ENCODE measurements at places on chromosomes 3 and 15.

GRCh38 chr3:135853981-135854380 is 111.5 kb upstream of the PPP2R3A start:
- DNase-seq, result no peak

DNA sequence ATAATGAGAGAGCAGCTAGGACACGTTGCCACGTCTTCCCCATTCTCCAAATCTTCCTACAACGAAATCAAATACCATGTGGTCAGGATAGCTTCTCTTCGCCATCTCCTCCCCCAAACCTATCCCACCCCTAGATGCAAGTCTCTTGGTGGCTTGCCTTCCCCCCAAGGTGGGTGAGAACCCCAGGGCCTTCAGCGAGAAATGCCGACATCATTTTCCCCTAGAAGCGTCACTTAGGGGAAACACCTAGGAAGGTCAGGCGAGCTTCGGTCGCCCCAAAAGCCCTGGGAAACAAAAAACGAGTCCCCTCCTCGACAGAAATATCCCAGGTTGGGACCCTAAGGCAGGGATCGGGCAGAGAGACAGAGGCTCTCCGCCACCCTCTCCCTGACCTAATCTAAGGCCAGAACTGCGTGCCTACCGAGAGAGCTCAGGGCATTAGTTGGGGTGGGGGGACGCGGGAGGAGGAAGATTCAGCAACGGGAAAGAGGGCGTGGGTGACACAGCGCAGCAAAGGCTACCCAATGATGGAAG is 502 bp downstream of the DPH3 start:
- no peak for DNase-seq

DNA sequence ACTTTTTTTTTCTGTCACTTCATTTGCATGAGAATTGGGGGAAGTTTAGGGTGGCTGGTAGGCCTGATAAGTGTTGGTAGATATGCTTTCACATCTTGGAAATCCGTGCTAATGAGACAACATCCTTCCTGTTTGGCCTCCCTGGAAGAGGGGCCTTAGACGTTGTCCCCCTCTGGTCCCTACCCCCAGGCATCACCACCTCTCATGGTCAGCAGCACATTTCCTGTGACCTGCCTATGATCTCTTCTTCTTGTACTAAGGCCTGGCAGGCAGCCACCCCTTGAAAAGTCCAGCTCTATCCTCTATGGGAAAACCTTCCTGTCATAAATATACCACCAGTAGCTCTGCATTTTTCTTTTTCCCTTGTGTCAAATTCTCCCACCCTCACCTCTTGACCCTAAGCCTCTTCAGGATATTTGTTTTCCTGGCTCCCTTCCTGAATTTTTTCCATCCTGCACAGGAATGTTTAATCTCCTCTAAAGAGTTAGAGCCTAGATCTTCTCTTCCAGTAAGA is 107.8 kb downstream of the SNRK start:
- DNase-seq, result no peak

- DNase-seq, result no peak
Observed at GRCh38 chr3:197835509-197835908, 44.5 kb downstream of the LRCH3 start.

GRCh38 chr3:9241956-9242355 is 7.5 kb downstream of the SRGAP3 start:
- DNase-seq, result no peak

- no peak for DNase-seq
Observed at GRCh38 chr3:179028408-179028807, 43.2 kb downstream of the ZMAT3 start.

DNA sequence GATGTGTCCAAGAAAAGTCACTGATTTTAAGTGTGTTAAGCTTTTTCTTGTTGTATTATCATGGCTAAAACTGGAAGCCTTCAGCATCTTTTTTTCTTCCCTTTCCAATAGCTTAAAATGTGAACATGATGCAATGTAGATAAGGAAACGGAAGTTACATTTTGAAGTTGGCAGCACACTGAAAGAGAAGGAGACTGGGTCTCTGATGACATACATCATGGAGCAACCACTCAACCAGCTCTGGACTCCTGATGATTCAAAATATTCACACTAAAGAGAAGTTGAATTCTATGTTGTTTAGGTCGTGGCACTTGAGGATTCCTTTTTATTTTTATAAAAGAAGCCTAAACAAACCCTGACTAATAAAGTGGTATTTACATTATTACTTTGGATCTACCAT is 488.3 kb upstream of the ALCAM start:
- no peak for DNase-seq

GRCh38 chr3:51539291-51539941 is 897 bp downstream of the RAD54L2 start:
- no peak for DNase-seq

DNA sequence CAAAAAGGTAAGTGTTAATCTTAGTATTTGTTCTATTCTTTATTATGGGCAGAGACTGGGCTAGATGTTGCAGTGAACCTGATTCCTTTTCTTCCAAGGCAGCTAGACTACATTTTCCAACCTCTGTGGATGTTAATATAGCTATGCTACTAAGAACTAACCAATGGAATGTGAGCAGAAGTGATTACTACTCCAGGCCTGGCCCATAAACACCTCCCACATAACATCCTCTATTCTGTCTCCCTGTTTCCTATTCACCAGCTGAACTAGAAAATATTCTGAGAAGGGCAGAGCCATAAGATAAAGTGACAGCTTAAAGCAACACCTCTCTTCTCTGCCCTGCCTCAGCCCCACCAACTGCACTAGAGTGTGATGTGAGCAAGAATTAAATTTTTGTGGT is 29.4 kb downstream of the CD200R1L start:
- no peak for DNase-seq

DNA sequence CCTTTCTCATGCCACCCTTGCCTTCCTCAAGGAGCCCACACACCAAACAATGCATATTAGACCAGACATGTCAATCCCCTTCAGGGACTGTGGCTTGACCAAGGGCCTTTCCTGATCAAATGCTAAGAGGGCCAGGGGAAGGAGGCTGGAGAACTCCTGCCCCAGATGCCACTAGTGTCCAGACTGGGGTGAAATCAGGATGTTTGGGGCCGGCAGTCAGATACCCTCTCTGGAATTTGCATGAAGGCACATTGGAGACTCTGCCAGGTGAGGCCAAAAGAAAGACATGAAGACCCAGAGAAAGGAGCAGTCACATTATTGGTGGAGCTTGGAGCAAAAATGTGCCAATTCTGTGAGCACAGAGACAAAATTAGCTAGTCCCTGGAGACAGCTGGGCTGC is 154.1 kb downstream of the TLE3 start:
- DNase-seq, result no peak

DNA sequence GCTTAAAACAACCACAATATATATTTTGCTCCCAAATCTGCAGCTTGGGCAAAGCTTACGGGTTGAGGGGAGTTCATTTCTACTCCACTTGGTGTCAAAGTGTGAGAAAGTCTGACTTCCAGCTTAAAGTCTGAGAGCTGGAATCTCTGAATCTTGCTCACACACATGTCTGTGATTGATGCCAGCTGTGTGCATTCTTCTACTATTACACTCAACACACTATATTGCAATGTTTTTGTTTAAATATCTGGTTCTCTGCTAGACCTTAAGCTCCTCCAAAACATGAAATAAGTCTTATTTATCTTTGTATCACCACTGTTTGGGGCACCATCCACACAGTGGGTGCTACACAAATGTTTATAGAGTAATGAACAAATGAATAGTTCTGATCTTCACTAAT is 36.7 kb upstream of the SECISBP2L start:
- DNase-seq, result no peak

DNA sequence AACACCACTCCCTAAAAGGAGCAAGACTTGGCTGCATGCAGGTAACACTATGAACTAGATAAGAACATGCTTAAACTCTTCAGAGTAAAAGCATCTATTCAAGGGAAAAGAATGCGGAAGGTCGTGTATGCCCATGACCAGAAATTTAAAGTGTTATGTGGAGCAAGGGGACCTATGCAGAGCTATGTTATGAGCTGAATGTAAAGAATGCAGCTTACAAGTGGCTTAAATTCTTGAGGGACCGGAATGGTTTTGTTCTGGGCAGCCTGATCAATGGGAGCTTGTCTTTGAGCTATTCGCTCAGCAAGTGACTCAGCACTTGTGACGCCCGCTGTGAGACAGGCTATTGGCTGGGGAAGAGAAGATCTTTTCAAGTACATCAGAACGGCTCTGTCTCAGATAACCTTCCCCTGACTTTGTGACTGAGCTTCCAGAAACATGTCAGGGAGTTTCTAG is 367.5 kb upstream of the THBS1 start:
- DNase-seq, result no peak

- DNase-seq, result no peak
Observed at GRCh38 chr15:60121845-60122244, 117.7 kb downstream of the FOXB1 start.

DNA sequence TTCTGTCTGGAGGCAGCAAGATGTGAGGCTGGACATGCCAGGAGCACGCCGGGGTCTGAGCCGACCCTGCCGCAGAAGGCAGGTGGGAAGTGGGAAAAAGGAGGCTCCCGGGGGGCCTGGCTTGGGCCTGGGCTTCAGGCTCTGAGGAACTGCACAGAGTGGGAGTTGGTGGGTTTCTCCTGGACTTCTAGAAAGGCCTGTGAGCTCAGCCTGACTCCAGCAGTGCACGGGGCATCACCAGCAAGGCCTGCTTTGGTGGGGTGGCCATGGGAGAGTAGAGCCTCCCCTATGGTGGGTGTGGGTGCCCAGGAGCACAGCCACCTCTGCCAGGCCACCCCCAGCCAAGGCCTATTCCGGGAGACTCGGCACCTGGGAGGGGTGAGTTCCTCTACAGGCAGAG is 18.1 kb upstream of the SLC41A3 start:
- DNase-seq, result no peak

DNA sequence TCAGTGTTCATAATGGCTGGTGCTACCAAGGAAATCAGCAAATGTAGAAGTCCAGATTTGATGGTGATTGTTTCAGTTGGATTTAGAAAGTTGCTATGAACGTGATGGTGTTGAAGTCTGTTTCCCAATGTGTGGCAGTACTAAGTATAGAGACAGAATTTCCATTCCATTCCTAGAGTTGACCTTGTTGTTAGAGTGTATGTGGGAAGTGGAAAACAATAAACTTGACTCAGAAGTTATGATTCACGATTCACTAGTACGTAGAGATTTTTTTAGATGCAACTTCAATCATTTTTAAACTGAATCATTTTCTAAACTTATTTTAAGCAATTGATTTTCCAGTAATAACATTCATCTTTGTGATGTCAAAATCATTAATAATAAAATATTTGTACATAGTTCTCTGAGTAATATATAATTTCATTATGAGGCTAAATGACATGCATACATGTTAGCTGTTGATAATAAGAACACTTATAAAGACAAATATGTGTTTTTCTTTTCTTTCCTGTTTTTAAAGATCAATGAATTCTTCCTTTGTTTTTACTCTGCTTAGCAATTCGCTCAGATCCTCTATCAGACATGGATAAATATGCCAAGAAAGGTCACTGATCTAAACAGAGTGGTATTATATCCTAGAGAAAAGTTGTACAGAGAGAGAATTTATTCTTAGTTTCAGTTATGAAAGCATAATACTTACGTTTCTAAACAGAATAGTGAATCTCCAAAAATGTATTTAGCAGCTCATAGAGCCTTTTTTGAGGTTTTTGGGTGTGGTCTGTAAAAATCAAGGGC is 108.8 kb upstream of the GPR149 start:
- no peak for DNase-seq

- no peak for DNase-seq
Observed at GRCh38 chr15:64284042-64284441, 71.9 kb downstream of the CSNK1G1 start.

DNA sequence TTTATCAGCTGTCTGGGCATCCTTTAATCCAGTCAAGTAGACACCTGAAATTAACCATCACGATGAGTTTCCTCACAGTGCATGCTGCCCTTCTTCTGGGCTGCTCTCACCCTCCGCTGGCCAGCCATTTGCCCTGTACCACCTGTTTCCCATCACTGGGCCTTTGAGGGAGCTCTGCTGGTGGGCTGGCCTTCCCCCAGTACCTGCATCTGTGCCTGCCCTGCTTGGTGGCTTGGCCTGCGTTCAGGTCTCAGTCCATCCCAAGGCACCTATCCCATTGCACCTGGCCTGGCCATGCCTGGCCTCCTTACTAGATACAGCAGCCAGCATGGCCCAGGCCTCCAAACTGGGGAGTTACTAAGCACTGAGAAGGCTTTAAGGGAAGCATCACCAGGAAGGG is 413.2 kb downstream of the NTRK3 start:
- DNase-seq, result no peak

DNA sequence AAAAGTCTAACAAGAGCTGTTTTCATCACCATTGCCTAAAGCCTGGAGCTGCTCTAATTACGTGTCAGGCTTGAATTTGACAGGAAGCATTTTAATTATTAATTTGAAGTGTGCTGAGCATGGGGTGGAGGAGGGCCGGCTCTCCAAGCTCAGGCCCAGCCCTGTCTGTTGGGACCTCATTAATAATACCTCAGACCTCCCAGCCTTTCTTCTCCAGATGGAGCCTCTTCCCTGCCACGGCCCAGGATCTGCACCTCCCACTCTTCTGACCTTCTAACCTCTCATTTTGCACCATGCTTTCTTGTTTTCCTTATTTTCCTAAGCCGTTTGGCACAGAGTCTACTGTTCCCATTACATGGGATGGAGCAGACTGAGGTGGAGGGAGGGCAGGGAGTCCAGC is 30.0 kb downstream of the INSYN1 start:
- no peak for DNase-seq

DNA sequence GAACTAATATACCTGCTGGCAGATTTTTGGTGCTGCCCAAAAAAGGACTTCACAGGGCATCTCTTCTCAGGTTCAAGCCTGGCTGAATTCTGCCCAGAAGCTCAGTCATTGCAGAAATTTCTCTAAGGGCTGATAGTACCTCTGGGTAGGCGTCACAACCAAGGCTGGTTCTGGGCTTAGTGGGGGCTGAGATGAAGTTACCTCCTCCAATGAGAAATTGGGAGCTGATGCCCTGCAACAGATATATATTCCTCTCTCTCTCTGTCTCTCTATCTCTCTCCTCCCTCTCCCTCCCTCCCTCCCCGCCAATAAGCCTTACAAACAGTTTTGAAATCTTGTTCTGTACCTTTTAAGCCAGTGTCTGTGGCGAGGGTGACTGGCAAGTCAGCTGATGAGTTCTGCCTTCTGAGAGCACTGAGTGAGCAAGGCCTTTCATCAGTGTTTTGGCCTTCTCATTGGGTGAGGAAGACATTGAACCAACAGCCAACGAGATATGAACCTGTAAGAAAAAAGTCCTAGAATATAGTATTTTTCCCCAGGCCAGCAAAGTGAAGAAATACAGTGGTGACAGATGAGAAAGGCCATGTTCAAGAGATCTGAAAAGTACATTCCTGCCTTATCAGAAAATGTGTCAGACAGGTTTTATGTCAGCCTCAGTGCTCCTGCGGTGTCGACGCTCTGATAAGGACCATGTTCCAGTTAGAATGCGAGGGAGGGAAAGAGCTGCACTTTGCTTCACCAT is 45.5 kb downstream of the TMEM39A start:
- no peak for DNase-seq

- DNase-seq, result no peak
Observed at GRCh38 chr3:53238051-53238850, 17.6 kb downstream of the TKT start.

Measured in T-helper 2 cell (primary cell).